ENCODE measurements at places on chromosomes 2 and 18. TPM values are rescaled to one million over a fixed set of nuclear protein-coding genes. Genes with fewer than 3 reads are reported as not detected.
A peak's percentile ranks its signal among the peaks of the same experiment; 100 is the strongest.

Gene KLF7
- 6.3 TPM for total RNA-seq

DNA sequence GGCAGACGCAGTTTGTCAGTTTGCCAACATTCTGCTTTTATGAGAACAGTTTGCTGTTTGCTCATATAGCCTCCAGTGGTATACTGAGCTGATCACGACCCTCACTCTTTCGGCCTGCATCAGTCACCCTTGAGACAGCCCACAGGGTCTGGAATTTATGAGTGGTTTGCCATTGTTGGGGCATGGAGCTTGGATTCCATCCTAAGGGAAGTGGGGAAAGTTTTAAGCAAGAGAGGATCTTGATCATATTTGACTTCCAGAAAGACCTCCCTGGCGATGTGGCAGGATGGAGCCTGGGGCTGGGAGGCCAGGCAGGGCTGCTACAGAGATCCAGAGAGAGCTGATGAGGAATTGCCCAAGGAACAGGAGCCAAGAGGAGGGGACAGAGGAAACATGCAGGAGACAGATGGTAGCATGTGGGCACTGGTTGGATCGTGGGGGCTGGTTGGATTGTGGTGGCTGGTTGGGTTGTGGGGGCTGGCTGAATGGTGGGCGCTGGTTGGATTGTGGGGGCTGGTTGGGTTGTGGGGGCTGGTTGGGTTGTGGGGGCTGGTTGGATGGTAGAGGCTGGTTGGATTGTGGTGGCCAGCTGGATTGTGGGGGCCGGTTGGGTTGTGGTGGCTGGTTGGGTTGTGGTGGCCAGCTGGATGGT, 27.3 kb upstream of the GPR17 start:
- H3K4me1 ChIP-seq = no peaks in the 10 kb centered on the region
- no peaks in the 10 kb centered on the region for H3K27me3 ChIP-seq
- no peak overlapping the region for H3K4me3 ChIP-seq
- peak; percentile 1 for DNase-seq
- H3K27ac ChIP-seq = no peak overlapping the region

Gene KHK
- 26.1 TPM for total RNA-seq

GRCh38 chr18:34993289-34993688, 47.9 kb upstream of the MAPRE2 start:
- H3K4me3 ChIP-seq = no peak overlapping the region
- H3K27ac ChIP-seq = no peak overlapping the region
- no peaks in the 10 kb centered on the region for H3K27me3 ChIP-seq
- DNase-seq = no peak
- no peaks in the 10 kb centered on the region for H3K4me1 ChIP-seq
- H3K36me3 ChIP-seq = no peaks in the 10 kb centered on the region

DNA sequence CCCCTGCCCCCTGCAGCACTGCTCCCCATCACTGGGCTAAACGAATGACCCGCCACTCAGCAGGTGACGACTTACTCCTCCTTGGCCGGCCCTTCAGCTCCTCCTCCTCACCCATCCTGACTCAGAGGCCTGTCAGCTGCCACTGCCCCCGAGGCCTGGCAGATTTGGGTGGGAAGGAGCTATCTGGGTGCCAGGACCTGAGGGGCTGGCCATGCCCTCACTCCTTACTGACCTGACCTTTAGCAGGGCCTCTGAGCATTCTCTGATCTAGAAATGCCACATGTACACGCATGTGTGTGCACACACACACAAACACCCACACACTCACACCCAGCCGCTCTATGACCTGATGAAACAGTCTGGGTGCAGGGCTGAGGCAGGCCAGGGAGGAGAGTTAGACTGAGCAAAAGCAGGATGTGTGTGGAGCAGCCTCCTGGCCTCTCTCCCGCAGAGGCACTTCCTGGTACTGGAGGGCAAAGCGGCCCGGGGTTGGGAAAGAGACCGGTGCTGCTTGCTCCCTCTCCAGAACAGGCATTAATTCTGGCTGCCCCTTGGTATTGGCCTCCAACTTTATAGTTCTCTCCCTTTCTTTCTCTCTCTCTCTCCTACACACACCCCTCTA, 68.0 kb downstream of the ZFP36L2 start:
- no peak overlapping the region for H3K4me3 ChIP-seq
- no peaks in the 10 kb centered on the region for H3K36me3 ChIP-seq
- peaks cover 28% of the 10 kb centered on the region for H3K4me1 ChIP-seq
- DNase-seq = peak; percentile 72
- H3K27ac ChIP-seq = peak overlapping the region; percentile 92

- H3K4me3 ChIP-seq = no peak overlapping the region
- peak overlapping the region; percentile 31 for H3K27ac ChIP-seq
- H3K4me1 ChIP-seq = peaks cover 21% of the 10 kb centered on the region
- H3K27me3 ChIP-seq = no peaks in the 10 kb centered on the region
- no peaks in the 10 kb centered on the region for H3K36me3 ChIP-seq
These were observed 51.8 kb downstream of the LPIN2 start for GRCh38 chr18:2960983-2961696.

DNA sequence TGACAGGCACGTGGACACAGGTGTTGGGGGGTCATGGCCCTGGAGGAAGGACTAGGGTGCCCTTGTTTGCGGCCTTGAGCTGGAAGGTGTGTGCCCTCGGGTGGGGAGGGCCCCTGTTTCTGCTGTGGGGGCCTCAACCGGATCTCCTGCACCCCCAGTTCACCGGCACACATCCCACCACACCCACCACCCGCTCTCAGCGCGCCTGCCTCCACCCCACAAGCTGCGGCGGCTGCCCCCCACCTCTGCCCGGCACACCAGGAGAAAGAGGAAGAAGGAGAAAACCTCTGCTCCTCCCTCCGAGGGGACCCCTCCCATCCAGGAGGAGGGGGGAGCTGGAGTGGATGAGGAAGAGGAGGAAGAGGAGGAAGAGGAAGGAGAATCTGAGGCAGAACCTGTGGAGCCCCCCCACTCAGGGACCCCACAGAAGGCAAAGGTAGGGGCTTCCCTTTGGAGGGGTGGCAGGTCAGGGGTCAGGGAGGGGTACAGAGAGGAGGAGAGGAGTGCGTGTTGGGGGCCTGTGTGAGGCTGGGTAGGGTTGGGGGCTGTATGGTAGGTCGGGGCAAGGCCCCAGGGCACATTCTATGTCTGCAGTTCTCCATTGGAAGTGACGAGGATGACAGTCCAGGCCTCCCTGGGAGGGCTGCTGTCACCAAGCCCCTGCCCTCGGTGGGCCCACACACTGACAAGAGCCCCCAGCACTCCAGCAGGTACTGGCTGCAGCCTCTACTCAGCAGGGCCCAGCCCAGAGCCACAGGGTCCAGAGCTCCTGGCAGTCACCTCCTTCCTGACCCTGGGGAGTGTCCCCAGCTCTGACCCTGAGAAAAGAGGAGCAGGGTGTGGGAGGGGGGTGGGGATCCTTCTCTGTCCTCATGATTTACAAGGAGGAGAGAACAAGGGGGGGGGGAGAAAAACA, 1.8 kb downstream of the SLC4A3 start:
- peaks cover 7% of the 10 kb centered on the region for H3K4me1 ChIP-seq
- H3K27me3 ChIP-seq = no peaks in the 10 kb centered on the region
- no peak overlapping the region for H3K4me3 ChIP-seq
- H3K27ac ChIP-seq = no peak overlapping the region

Measured in hepatocyte (in vitro differentiated cells).